ENCODE measurements at places on chromosomes 5 and 9.
A peak's percentile ranks its signal among the peaks of the same experiment; 100 is the strongest.

DNA sequence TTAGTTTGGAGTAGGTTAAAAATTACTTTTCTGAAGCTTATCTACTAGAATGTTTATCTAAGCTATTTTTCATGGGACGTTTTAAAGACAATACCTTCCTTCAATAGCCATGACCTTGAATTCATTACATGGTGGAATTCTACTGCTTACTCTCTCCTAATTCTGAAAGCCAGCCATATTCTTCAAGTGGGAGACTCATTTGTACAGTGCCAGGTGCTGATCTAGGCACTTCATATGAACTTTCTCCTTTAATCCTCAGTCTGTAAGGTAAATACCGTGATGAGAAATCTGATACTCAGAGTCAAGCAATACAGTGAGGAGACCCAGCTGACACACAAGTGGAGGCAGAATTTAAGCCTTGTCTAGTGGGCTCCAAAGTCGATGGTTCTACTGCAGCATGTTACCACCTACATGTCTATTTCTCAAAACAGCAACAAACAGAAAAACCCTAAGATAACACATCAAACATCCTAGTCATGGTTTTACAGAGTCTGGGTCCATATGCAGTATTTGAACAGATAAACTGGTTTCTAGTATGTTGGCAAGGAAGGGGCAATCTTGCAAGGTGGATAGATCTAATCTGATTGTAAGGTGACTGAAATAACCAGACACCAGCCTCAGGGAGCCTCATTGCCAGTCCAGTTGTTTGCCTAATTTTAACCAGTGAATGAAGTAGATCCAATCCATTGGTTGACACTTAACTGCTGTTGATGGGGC, 243.7 kb downstream of the PIK3R1 start:
- no peak for DNase-seq

DNA sequence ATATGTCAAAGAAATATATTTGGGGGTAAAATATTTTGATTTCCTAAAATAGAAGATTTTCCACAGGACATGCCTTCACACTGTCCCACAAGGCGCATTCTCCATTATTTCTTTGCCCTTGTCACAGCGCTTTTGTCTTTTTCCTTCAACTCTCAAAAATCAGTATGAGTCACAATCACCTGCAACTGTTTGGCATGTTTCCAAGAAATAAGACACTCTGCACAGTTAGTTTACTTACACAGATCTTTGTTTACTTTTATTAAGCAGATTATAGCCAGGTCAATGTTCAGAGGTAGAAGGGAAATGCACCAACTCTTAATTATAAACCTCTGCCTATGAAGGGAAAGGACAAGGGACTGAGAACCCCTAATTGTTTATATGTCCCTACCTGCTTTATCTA, 9.5 kb downstream of the CEMIP2 start:
- DNase-seq: no peak

GRCh38 chr5:1754531-1755220, 45.0 kb downstream of the MRPL36 start:
- DNase-seq: no peak

GRCh38 chr9:34380034-34380510, 3.4 kb upstream of the MYORG start:
- DNase-seq: no peak

DNA sequence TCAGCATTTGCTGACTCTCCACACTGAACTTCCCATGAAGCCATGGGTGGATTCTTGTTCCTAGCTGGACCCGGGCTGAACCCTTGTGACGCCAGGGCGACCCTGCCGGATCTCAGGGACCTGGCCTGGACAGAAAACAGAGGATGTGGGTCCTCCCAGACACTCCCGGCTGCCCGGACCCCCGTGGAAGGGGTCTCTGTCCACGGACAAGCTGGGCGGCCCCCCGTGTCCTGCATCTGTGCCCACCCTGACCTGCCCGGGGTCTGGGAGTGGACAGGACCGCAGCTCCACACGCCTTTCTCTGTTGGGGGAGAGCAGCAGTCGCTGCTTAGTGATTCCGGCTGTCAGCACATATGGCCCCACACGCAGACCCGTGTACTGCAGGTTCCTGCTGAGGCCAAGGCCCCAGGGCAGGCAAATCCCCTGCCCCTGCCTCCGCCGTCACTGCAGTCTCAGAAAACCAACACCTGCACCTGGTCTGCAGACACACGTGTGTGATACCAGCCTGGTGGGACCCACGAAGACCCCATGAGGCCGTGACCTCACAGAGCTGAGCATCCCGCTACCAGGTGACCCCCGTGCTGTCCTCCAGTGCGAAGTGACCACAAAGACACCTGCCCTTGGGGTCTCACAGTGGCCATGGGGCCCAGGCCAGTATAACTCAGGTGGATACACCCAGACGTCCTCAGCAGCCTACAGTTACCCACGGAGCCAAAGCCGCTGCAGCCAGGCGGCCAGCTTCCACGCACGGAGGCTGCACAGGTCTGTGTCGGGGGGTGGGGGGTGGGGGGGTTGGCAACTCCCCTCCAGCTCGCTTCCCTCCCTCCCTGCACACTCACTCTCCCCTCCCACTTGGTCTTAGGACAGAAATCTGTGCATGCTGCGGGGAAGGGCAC, 50.6 kb downstream of the NKD2 start:
- no peak for DNase-seq

DNA sequence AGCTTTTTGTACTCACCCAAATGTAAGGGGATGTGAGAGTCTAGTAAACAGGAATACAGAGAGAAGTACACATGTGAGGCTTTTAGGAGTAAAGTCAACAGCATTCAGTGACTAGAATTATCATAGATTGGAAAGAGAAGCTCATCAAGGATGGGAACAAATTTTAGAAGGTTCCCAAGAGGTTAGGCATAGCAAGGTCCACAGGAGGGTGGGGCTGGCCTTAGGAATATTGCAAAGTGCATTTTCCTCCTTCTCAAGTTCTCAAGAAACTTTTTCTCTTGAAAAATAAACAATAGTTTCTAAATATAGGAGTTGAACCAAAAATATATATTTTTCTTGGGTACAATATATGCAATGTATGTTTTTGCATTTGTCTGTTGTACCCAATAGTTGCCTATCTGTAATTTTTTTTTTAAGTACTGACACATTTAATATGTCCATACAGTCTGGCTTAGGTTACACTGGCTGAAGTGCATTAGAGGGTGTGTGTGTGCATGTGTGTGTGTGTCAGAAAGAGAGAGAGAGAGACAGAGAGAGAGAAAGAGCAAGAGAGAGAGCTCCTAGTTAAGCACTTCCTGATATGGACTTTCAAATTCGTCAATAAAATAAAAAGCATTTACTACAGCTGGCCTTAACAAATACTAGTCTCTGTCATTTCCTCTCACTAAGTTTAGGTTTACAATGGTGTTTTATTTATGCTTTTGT, 62.2 kb downstream of the SNX18 start:
- no peak for DNase-seq

DNA sequence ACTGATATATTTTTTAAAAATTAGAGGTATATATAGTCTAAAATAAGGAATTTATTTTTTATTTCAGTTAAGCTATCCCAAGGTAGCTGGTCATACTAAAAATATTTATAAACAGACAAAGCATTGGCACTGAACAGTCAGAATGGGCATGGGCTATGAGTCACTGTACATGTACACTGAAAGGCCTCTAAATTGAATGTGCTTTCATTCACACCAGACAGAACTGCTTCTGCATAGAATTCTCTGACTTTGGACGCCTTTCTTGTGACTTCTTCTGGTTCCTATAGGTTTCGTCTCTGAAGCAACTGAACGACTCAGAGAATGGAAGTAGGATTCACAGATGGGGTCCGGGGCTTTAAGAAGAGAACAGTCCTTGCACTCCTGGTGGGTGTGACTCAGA, 394.8 kb upstream of the MEF2C start:
- no peak for DNase-seq

DNA sequence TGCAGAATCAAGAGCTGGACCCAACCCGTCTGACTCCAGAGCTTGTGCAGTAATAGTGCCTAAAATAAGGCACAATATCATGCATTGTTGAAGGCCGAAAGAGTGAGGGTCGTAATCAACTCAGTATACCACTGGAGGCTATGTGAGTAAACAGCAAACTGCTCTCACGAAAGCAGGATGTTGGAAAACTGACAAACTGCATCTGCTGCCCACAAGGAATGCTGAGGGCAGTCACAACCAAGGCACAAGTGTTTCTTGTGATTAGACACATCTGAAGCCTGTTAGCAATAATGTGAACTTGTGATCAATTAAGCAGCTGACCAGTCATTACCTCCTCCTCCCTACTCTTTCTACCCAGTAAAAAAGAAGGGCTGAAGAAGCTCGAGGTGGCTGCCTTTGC, 48.8 kb downstream of the TRPM3 start:
- no peak for DNase-seq

GRCh38 chr9:110752766-110753165, 84.2 kb downstream of the MUSK start:
- DNase-seq: peak; percentile 92

GRCh38 chr9:21728781-21729180, 73.7 kb upstream of the MTAP start:
- no peak for DNase-seq

DNA sequence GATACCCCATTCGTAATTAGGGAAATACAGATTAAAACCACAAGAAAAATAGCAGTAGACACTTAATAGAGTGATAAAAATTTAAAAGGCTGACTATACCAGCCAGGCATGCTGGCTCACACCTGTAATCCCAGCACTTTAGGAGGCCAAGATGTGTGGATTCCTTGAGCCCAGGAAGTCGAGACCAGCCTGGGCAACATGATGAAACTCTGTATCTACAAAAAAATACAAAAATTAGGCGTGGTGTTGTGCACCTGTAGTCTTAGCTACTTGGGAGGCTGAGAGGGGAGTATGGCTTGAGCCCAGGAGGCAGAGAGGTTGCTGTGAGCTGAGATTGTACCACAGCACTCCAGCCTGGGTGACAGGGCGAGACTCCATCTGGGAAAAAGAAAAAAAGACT, 72.0 kb downstream of the FCHO2 start:
- DNase-seq: no peak

DNA sequence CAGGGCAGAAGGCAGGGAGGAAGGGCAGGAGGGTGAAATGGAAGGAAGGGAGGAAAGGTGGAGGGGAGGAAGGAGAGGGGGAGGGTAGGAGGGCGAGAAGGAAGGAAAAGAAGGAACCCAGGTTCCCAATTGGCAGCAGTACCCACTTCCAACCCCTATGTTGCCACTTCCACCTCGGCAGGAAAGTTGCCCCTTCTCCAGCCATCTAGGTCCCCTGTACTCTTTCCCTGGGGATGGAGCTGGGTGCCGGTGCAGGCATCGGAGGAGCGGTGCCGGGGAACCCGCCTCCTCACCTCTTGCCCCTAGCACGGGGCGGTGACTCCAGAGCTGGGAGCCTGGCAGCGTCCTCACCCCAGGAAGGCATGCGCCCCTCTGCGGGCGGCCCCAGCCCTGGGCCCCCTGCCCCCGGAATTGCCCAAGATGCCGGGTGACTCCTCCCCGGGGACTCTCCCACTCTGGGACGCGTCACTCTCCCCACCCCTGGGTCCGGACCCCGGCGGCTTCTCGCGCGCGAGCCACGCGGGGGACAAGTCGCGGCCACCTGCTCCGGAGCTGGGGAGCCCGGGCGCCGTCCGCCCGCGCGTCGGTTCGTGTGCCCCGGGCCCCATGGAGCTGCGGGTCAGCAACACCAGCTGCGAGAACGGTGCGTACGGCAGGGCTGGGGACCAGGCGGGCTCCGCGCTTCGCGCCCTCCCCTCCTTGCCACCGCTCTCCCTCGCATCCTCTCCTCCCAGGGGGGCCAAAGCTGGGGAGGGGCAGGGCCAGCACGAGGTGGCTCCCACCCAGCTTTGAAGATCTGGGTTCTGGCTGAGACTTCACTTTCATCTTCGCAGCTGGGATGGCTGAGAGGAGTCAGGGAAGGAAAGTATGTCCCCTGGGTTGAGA, at the start of gene NIPAL4:
Gene NIPAL4, plus strand, starts transcription at position 499 of the 885 bp plus-strand sequence. Its CDS starts 108 bp downstream, at position 607.
- DNase-seq: no peak

DNA sequence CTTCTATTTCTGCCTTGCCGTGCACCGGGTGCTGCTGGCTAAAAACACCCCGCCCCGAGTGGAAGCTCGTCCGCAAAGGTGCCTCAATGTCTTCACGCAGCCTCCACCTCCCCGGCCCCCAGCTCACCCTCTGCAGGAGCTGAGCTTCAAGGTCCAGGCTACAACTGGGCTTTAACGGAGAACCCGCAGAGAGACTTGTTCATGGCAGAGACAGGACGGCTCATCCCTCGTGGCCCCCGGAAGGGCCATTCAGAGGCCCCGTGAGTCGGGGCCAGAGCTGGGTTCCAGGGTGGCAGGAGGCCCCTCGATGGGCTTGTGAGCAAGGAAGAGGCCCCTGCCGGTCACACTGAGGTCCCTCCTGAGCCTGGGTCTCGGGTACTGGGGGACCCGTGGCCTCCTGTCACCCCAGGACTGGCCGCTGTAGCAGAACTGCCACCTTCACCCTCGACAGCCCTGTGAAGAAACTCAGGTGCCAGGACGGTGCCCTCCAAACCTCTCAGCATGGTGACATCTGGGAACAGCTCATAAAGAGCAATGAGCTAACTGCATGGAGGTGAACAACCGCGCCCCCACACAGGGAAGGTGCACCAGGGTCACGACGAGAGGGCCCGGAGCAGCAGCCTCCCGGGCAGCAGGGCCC, 58.0 kb upstream of the UBAC1 start:
- no peak for DNase-seq

GRCh38 chr5:136057401-136058038, 28.7 kb downstream of the TGFBI start:
- no peak for DNase-seq

DNA sequence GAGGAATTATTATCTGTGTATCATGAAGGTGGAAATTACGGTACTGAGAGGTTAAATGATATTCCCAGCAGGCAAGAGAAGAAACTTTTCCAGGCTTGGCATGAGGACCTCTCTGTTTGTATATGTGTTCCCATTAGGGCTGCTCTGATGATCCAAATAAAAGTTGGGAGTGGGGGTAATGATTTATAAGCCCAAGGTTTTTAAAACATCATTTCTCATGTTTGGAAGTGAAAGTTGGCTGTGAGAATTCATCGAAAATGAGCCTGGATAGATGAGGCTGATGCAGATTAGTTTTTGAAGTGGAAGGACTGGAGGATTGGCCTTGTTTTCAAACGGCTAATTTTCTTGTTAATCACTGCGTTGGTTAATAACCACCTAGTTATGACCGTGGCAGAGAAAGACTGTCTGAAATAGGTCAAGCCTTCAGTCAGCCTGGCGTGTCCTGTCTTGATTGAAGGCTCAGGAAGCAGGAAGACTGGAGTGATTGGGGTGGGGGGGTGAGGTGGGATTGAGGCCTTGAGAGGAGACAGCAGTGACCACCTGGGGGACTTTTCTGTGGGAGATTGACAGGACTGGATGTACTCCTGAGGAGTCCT, 391.0 kb upstream of the WWC1 start:
- no peak for DNase-seq

Measured in SW 1271 (cell line).